ENCODE measurements at places on chromosomes 4 and X.

DNA sequence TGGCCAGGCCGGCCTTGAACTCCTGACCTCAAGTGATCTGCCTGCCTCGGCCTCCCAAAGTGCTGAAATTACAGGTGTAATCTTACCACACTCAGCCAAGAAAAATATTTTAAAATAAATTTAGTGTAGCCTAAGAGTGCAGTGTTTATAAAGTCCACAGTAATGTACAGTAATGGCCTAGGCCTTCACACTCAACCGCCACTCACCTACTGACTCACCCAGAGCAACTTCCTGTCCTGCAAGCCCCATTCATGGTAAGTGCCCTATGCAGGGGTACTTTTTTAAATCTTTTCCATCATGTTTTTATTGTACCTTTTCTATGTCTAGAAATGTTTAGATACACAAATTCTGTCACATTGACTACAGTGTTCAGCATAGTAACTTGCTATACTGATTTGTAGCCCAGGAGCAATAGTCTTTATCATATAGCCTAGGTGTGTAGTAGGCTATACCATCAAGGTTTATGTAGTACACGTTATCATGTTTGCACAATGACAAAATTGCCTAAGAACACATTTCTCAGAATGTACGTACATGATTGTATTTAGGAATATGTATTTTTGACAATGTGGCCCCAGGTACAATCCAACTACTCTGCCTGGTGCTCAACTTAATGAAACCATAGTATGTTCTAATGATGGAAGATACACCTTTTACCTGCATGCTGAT lies 455.2 kb downstream of the PCDH7 start:
- no peak for DNase-seq

DNA sequence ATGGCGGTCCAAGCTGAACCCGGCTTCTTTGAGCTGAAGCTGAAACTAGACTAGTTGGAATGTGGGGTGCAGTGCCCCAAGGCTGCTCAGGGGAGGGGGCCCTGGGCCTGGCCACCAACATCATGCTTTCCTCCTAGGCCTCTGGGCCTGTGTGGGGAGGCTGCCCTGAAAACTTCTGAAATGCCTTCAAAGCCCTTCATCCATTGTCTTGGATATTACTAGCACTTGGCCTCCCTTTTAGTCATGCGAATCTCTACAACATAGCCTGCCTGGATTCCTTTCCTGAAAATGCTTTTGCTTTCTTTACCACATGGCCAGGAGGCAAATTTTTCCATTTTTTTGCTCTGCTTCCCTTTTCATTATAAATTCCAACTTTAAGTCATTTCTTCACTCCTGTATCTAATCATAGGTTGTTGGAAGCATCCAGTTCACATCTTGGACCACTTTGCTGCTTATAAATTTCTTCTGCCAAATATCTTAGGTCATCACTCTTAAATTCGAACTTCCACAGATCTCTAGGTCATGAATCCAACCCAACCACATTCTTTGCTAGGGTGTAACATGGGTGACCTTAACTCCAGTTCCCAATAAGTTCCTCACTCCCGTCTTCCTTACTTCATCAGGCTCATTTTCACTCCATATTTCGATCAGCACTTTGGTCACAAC lies 103.4 kb downstream of the DDIT4L start:
- DNase-seq, result no peak

GRCh38 chrX:24285082-24285481 lies 28.8 kb downstream of the SUPT20HL2 start:
- no peak for DNase-seq

- peak; percentile 49 for DNase-seq
These were observed at the start of gene ELF4 for GRCh38 chrX:130110379-130111219. Gene ELF4 (minus strand): TSS chrX:130110497. CDS start chrX:130081330, 29,167 bp downstream.

DNA sequence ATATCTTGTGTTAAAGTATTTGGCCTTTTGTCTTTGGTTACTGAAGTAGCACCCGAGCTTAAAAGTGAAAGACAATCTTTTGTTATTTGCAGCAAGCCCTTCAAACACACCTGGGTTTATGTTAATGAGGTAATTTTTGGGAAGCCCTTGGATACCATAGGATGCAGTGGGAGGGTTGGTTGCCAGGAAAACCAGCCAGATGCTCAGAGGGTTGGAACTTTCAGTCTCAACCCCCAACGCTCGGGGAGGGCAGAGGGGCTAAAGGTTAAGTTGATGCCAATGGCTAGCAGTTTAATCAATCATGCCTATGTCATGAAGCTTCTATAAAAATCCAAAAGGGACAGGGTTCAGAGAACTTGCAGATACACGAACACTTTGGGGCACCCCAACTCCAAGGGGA lies 17.2 kb upstream of the GPR173 start:
- no peak for DNase-seq

DNA sequence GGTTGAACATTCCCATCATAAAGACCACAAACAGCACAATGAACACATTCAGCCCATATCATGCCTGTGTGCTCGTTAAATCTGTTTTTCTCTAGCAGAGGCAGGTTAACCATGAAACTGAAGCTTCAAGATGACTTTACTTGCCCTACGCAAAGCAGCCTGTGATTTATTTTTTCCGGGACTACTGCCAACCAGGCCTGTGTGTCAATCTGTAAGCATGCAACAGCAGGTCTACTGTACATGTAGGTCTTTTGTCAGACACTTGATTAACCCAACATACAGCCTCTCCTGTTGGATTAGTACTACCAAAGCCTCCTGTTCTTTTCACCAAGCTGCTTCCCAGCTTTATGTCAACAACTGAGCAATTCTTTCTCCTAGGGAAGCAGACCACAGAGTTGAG lies 85.5 kb upstream of the ACSL1 start:
- no peak for DNase-seq

DNA sequence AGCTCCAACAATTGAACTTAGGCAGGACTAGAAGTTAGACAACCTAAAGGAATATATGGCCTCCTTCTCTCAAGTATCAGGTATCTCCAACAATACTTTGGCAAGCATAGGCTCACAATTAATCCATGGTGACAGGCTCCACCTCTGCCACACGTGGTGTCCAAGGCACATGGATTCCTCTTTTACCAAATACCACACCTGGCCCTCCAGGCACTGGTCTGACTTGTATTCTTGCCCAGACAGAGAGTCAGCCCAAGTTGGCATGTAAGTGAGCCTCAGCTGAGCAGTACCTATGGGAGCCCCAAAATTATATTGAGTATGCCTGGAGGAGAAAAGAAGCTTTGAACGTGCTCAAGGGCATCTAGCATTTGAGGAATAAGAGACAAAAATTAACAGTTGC lies 19.6 kb downstream of the SRPX2 start:
- no peak for DNase-seq

- no peak for DNase-seq
These were observed 166.5 kb upstream of the HAND2 start for GRCh38 chr4:173696551-173696950.

DNA sequence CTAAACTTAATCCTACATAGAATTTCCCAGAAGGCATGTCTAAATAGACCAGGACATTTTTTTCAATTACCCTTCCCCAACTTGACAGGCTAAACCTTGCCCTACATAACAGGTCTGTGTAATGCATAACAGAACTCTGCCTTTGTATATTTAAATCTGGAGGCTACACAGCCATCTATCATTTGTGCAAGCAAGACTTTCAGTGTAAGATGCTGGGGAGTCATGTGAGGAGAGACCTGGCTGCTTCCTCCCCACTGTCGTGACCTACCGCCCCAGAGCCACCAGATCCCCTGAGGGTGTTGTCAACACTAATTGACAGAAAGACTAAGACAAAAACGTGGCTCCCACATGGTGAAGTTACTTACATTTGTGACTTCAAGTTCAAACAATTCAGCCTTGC lies 342.2 kb downstream of the PPARGC1A start:
- no peak for DNase-seq

DNA sequence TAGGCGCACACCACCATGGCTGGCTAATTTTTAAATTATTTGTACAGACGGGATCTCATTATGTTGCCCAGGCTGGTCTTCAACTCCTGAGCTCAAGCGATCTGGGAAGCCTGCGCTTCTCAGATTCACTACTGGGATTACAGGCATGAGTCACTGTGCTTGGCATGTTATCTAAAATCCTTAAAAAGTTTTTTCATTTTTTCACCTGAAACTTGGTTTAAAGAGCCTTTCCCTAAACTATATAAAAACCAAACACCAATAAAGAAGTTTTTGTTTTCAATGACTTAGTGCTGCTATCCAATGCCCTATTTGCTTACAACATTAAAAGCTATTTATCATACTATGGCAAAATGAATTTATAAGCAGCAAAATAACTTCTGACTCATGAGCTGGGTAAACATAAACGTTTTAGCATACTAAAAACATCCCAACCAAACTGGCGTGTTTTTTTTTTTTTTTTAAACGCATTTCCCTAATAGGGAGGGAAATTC lies 127.8 kb downstream of the UBE2K start:
- DNase-seq, result no peak

DNA sequence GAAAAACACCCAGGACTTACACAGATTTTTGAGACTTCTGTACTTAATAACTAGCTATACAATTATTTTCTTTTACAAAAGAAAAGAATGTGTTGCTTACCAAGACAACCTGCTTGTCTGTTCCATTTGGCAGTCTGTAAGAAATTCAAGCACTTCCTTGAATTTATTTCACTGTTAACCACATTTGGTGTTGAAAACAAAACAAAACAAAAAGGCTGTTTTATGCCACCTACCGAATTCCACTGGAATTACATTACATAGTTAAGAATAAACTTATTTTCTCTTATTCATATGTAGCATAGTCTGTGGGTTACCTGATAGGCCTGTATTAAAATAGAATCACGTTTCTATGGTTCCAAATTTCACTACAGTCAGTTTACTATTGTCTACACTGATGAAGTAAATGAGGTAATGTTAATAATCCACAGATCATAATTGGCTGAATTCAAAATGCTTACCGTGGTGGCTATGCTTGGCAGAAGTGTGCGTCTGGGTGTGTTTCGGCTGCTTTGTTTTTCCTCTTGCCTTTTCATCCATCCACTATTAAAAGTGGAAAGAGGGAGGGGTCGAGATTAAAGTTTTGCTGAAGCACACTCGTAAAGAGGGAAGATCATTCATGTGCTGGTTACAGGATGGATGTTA lies at the start of gene TLR1:
TLR1 (minus strand) TSS at position 138 of the 642 bp plus-strand sequence. CDS start 5,960 bp downstream, outside the sequence.
- DNase-seq, result no peak

DNA sequence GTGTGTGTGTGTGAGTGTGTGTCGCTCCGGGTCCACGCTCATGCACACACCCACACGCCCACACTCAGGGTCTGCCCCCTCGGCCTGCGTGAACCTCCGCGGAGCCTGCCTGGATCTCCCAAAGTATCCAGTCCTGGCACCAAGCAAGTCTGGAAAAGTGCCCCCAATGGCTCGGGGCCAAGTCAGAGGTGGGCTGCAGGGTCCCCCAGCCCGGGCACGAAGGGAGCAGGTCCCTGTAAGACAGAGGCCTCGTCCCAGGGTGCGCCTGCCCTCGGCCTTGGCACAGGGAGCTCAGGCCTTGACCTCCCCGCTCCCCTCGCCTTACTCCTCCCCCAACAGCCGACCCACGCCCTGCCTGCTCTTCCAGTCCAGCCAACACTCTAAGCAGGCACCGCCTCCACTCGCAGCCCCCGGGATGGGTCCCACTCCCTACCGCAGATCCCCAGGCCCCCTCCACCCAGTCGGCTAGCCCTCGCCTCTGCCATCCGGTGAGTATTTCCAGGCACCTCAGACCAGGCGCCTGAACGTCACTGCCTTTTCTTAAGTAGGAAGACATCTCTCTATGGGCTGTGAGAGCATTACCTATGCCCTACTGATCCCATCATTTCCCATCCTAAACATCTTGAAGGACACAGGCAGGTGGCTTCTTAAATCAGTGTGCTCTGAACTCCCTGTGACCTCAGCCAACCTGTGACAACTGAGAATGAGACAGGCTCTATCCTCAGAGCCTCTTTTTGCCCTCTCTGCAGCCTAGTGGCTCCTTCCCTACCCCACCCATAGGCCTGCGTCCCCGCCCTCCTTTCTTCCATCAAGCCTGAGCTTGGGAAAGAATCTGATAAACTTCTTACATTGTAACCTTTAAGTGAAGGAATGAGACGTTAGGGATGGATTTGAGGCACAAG lies 704 bp downstream of the FAM114A1 start:
- DNase-seq, result no peak

- no peak for DNase-seq
These were observed 308.5 kb downstream of the ARHGAP24 start for GRCh38 chr4:85783483-85783882.

DNA sequence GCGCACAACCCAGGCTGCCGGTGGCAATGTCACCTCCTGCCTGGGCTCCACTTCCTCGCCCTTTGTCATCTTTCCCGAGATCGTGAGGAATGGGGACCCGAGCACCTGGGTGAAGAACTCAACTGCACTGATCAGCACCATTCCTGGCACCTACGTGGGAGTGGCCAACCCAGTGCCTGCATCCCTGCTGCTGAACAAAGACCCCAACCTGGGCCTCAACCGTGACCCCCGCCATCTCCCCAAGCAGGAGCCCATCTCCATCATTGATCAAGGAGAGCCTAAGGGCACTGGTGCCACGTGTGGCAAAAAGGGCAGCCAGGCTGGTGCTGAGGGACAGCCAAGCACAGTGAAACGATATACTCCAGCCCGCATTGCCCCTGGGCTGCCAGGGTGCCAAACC lies 32.3 kb downstream of the BCORL1 start:
- DNase-seq, result no peak

- DNase-seq, result no peak
These were observed 5.2 kb downstream of the TKTL1 start for GRCh38 chrX:154300816-154301215.

GRCh38 chr4:96173756-96174155 lies 333.9 kb downstream of the PDHA2 start:
- no peak for DNase-seq

DNA sequence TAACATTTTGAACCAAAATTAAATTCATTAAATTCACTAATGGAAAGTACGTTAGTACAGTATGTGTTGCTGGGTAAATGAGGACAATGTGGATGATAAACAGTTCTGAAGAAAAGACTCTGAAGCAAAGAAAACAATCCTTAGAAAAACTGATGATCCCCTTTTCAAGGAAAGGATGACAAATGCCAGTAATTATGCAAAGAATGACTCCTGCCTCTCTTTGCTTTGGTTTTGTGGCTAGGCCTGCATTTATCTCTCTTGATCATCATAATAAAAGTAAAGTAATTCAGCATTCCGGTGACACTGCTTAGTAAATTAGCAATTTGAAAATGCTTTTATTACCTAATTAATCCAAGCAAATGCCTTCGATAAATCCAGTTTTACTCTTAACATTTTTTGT lies 652.2 kb upstream of the DIPK2B start:
- DNase-seq, result peak; percentile 7

DNA sequence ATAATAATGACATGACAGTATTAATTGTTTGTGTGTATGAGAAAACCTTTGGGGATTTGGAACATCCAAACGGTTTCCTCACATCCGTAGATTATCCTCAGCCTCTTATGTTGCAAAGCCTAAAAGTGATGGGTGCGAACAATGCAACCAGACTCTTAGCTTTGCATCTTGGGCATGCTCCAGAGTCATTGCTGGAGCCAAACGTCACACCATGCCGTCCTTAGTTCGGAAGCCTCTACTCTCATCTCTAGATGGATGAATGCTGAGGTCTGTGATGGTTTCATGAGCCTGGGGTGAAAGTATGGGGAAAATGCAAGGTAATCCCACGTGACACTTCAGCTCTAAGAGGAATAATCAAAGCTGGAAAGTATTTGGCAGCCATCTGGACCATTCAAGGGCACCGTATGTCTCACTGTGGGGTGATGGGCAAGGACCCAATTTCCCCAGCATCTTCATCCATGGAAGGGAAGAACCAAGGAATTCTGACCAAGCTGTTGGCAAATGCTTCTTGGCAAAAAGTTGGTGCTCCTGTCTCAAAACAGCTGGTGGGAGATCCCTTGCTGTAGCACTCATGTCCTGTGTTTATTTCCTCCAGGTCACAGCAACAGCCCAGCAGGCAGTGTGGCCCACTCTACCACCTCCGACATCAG lies 6.3 kb upstream of the RTL5 start:
- no peak for DNase-seq
